Right lobe of liver (tissue), 6 donors: ENCODE measurements at places on chromosomes 5 and 9. TPM values are rescaled to one million over a fixed set of nuclear protein-coding genes. Genes with fewer than 3 reads are reported as not detected.

Gene PCA3
- not detected for total RNA-seq

Gene GLDC
- 98.8 TPM for total RNA-seq

GRCh38 chr5:34611464-34612415, 44.4 kb upstream of the RAI14 start:
- no peak overlapping the region for H3K27ac ChIP-seq
- H3K4me1 ChIP-seq = no peaks in the 10 kb centered on the region
- H3K36me3 ChIP-seq = no peaks in the 10 kb centered on the region
- no peak overlapping the region for H3K4me3 ChIP-seq
- H3K27me3 ChIP-seq = no peaks in the 10 kb centered on the region

DNA sequence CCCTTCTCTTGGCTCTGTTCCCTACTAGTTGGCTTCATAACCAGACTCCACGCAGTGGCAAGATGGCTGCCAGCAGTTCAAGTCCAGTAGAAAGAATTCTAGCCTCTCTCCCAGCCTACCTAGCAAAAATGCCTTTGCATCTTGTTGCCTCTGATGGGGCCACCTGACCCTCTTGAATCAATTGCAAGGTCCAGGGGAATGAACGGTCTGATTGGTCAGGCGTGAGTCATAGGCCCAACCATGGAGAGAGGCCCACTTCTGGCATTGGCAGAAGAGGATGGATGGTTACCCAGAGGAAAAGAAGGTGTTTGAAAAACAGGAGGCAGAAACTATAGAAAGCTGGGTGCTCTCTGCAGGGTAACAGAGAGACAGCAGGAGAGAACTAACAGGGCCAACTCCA, 622.6 kb downstream of the CCDC171 start:
- no peaks in the 10 kb centered on the region for H3K4me1 ChIP-seq
- DNase-seq = no peak
- H3K36me3 ChIP-seq = no peaks in the 10 kb centered on the region
- no peak overlapping the region for H3K27ac ChIP-seq
- H3K27me3 ChIP-seq = no peaks in the 10 kb centered on the region
- no peak overlapping the region for H3K4me3 ChIP-seq

GRCh38 chr9:124277420-124277819, 19.7 kb downstream of the NEK6 start:
- no peak overlapping the region for H3K27ac ChIP-seq
- DNase-seq = no peak
- no peaks in the 10 kb centered on the region for H3K27me3 ChIP-seq
- no peaks in the 10 kb centered on the region for H3K36me3 ChIP-seq
- no peaks in the 10 kb centered on the region for H3K4me1 ChIP-seq
- H3K4me3 ChIP-seq = no peak overlapping the region

- no peak overlapping the region for H3K27ac ChIP-seq
- no peaks in the 10 kb centered on the region for H3K36me3 ChIP-seq
- no peaks in the 10 kb centered on the region for H3K27me3 ChIP-seq
- H3K4me3 ChIP-seq = no peak overlapping the region
Observed at GRCh38 chr5:8930021-8930420, 615.9 kb downstream of the SEMA5A start.

DNA sequence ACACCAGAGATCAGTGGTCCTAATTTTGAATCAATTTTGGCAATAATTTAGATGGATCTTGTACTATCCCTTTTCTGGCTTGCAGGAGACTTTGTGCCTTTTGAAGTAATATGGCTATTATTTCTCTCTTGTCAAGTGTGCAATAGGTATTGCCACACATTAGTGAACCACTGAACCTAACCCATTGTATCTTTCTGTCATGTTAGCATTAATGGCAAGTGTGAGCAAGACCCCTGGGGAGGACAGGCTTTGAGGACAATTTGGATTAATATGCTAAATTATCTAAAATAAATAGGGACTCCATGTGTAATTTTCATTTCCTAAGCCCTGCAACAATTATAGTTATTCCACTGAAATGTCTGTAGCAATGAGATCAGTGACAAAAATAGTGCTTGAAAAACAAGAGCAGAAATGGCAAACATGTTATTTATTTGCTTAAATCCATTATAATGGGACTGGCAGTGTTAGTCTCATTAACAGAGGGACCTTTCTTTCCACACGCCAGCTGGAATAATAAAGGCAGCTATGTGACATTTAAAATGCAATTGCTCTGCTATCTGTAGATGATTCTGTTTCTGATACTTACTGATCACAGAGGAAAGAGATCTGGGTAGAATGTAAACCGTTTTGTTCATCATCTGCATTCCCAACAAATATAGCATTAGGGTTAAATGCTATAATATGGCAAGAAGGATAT, 753.3 kb upstream of the ZNF608 start:
- no peaks in the 10 kb centered on the region for H3K36me3 ChIP-seq
- H3K27ac ChIP-seq = no peak overlapping the region
- H3K4me1 ChIP-seq = no peaks in the 10 kb centered on the region
- no peak for DNase-seq
- H3K27me3 ChIP-seq = no peaks in the 10 kb centered on the region

DNA sequence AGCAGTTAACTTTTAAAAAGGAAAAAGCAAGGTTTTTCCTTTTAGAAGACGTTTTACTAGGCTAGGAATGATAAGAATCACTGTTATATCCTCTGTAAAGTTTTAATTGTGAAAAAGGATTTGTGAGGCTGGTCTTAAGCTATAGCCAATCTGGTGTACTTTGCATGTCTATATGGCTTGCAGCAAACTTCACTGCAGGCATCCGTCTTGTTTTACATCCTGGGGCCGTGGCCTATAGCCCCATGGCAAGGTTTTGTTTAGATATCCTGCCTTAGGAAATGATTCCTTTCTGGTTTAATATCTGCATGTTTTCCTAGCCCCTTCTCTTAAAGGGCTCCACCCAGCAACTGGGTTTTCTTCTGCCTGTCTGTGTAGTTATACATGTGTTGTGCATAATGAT, 272.8 kb downstream of the ICE1 start:
- H3K4me1 ChIP-seq = no peaks in the 10 kb centered on the region
- H3K4me3 ChIP-seq = no peak overlapping the region
- H3K27ac ChIP-seq = no peak overlapping the region
- H3K27me3 ChIP-seq = no peaks in the 10 kb centered on the region
- no peaks in the 10 kb centered on the region for H3K36me3 ChIP-seq

DNA sequence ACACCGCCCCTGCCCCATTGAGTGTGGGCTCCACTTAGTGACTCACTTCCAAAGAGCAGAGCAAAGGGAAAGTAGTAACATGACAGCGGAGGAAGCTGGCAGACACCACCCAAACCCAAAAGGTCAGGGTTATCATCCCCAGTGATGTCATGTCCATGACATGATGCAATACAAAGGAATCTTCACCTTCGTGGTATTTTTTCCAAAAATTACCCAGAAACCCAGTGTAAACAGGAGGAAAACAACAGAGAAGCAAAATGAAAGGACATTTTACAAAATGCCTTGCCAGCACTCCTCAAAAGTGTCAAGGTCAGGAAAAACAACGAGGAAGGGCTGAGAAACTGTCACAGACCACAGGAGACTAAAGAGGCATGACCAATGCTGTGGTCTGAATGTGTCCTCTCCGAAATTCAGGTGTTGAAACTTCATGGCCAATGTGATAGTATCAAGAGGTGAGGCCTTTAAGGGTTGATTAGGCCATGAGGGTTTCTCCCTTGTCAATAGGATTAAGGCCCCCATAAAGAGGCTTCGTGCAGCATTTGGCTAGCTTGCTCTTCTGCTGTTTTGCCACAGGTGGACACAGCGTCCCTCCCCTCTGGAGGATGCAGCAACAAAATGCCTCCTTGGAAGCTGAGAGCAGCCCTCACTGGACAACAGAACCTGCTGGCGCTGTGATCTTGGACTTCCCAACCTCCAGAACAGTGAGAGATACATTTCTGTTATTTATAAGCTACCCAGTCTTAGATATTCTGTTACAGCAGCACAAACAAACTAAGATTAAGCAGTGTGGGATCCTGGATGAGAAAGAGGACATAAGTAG, 30.5 kb upstream of the MED10 start:
- no peak overlapping the region for H3K4me3 ChIP-seq
- DNase-seq = no peak
- no peak overlapping the region for H3K27ac ChIP-seq
- H3K36me3 ChIP-seq = no peaks in the 10 kb centered on the region

DNA sequence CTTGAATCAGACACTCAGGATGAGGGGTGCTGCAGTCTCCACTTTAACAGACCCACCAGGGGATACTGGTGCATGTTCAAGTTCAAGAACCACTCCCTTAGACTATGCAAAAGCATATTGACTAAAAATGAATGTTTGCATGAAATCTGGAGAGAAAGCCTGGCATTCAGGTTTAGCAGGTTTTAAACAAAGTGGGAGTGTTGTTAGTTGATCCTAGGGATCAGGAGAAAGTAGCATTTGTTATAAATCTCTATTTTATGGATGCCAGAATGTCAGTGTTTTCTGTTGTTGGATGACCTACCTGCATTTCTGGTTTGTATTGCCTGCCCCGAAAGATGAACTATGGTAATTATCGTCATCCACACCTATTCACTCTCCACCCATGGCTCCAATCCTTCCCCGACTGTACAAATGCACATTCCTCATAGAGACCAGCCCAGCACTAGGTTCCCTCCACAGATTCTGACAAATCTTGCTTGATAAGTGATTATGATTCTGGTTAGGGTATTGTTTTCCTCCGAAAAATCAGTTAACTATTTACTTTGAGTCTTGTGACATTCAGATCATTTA, 17.2 kb downstream of the TMEM252 start:
- H3K27me3 ChIP-seq = no peaks in the 10 kb centered on the region
- no peak for DNase-seq
- no peaks in the 10 kb centered on the region for H3K36me3 ChIP-seq
- no peak overlapping the region for H3K27ac ChIP-seq

GRCh38 chr5:112686675-112687074, 51.0 kb upstream of the APC start:
- DNase-seq = no peak
- H3K27me3 ChIP-seq = no peaks in the 10 kb centered on the region
- H3K27ac ChIP-seq = no peak overlapping the region
- H3K4me1 ChIP-seq = no peaks in the 10 kb centered on the region

GRCh38 chr5:149724130-149724840, 5.8 kb upstream of the PPARGC1B start:
- no peaks in the 10 kb centered on the region for H3K36me3 ChIP-seq
- H3K27me3 ChIP-seq = no peaks in the 10 kb centered on the region
- H3K4me1 ChIP-seq = peaks cover 32% of the 10 kb centered on the region
- no peak overlapping the region for H3K4me3 ChIP-seq
